ENCODE measurements at places on chromosomes 6 and 20. TPM values are rescaled to one million over a fixed set of nuclear protein-coding genes. Genes with fewer than 3 reads are reported as not detected.

The BEND6 gene
- total RNA-seq: 9.0 TPM

The TRMT11 gene
- 31.5 TPM for total RNA-seq

The IPCEF1 gene
- total RNA-seq: not detected

The LY6G6F gene
- not detected for total RNA-seq

The ABHD16B gene
- not detected for total RNA-seq
